GM19239 (cell line): ENCODE measurements at places on chromosomes 6 and 20.

- DNase-seq = no peak
Observed at GRCh38 chr6:111591370-111591900, 14.2 kb downstream of the TRAF3IP2 start.

- no peak for DNase-seq
Observed at GRCh38 chr6:30612687-30613248, 4.3 kb downstream of the PPP1R10 start.

DNA sequence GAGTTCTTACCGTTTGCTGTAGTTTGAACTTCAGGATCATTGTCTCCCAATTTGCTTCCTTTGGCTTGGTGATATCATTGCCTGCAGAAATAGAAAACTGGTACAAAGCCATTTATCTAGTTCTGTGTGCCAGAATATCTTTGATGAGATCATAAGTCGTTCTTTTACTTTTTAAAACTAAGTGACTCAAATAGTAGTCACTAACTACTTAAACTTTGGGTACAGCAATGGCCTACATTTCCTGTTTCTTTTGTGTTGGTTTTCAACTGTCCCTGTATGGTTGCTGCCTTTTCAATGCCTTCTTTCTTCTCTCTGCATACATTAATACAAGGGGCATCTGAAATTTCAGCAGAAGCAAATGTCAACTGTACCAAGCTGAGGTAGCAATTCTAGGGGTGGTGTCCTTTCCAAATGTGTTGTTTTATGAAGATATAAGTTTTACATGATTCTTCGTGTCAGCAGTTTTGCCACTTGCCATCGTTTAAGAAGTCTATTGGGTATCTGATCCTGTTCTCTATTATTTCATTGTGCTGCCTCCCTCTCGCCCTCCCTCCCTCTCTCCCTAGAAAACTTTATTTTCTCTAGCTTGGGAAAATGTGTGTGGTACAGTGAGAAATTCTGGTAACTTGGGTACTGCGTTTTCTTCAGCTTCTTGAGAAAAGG is 238.5 kb downstream of the FARS2 start:
- DNase-seq = no peak

DNA sequence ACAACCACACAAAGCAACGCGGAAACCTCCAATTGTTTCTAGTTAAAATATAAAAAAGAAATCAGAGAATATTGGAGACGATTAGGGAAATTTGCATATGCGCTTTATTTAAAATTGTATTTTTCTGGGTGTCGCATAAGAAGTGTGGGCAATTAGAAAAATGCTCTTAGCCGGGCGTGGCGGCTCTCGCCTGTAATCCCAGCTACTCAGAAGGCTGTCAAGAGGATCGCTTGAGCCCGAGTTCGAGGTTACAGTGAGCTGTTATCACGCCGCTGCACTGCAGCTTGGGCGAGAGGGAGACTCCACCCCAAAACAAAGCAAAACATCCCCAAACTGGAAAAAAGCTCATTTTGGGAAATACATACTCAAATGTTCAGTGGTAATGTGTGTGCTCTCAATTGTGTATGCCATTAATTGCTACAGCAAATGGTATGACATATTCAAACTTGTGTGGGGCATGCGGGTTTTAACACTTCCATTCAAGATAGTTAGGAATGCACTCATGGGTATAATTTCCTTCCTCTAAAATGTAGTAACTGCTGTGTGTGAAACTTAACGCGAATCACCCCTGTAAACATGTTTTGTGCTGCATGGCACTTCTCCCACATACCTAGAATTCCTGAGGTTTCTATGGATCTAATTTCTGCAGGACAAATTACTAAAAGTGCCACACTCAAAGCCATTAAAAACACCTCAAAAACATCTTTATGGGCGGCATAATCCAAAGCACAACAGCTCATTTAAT is 54.7 kb upstream of the HFE start:
- no peak for DNase-seq

DNA sequence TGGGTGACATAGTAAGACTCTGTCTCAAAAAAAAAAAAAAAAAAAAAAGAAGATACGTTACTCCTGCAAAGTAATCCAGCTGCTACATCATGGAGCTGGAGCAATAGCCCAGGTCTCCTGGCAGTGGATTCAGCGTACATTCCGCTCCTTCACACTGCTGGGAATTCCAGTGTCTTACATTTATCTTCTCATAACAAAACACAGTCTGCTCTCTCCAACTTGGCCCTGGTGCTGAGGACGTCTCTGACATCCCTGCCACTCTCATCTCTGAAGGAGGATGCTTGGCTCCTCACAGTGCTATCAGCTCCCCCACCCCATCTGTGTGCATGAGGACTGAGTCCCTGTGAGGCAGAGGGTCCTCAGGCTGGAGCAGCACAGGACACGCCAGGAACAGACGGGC is 529.8 kb downstream of the CD83 start:
- DNase-seq = no peak

DNA sequence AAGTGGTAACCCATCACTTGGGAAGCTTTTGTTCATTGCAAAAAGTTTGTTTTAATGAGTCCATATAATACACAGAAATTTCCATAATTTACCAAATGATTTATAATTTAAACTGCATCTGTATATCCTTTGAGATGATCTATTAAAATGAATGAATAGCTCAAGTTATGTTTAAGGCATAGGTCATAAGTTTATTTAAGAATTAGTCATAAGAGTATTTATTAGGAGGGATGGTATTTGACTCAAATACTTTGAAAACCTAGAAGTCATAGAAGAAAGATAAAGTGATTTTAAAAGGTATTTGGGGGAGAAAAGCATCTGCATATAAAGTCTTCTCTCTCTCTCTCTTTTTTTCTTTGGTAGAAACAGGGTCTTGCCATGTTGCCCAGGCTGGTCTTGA is 388.5 kb downstream of the CDKAL1 start:
- DNase-seq = no peak

GRCh38 chr6:22892452-22892851 is 323.1 kb downstream of the HDGFL1 start:
- no peak for DNase-seq

GRCh38 chr6:141561154-141561553 is 571.6 kb upstream of the GJE1 start:
- DNase-seq = no peak

GRCh38 chr6:16148498-16148897 is 19.6 kb downstream of the MYLIP start:
- DNase-seq = no peak

GRCh38 chr20:1165941-1166340 is 18.8 kb downstream of the TMEM74B start:
- no peak for DNase-seq

DNA sequence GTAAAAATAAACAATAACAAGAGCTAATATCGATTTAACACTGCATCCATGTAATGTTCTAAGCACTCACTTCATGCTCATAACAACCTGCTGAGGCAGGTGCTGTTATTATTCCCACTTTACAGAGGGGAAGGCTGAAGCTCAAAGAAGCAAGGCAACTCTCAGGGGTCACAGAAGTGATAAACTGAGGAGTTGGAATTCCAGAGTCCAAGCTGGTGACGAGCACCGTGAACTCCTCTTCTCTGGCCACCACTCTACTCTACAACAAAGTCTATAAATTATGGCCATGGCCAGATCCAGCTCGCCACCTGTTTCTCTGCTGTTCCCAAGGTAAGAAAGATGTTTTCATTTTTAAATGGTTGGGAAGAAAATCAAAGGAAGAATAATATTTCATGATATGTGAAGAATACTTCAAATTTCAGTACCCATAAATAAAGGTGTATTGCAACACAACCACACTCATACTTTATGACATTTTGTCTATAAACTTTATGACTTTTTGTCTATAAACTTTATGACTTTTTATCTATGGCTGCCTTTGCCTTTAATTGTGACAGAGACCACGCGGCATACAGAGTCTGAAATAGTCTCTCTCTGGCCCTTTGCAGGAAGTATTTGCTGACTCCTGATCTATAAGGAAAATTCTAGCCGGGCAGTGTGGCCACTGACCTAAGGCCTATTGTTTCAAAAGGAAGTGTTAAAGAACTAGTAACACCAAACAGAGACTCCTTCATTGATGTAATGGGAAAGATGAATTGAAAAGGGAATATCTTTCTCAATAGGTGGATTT is 113.2 kb upstream of the KCNG1 start:
- DNase-seq = no peak

GRCh38 chr20:43022568-43022967 is 167.1 kb downstream of the PTPRT start:
- DNase-seq = no peak

- peak; percentile 14 for DNase-seq
Observed at GRCh38 chr20:13458860-13459451, 179.8 kb downstream of the TASP1 start.

DNA sequence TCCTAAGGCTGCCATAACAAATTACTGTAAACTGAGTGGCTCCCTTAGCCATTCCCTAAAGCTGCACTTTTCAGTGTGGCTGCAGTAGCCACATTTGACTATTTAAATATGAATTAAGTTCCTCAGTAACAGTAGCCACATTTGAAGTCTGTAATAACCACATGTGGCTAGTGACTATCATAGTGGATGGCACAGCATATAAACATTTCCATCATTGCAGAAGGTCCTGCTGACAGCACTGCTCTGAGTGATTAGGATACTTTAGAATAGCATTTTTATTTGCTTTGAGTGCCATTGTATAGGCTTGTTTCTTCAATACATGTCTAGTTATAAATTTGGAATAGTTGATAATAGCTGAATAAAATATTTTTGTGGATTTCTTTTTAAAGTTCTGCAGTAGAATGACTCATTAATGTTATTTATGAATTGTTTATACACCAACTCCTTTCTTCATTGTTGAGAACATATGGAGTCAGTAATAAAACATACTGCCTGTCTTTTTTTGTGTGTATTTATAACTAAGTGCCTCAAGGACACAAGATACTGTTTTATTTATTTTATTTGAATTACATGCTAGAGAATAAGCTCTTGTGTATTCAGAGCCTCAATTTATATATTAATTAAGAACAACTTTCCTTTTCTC is 217.2 kb downstream of the CDKAL1 start:
- DNase-seq = no peak

DNA sequence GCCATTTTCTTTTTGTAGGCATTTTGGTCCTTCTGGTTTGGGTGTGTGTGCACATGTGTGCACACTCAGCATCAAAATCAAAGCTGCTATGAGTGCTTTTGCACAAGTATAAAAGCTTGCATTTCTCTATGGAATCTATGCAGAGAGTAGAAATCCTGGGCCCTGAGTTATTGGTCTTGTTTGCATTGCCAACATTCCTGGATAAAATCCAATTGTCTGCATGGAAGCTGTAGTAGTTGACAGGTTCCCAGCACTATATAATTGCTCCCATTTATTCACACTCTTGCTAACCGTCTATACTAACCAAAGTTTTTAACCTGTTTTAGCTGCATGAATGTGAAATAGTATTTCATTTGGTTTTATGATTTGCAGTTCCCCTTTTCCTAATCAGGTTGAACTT is 277.0 kb downstream of the FOXA2 start:
- no peak for DNase-seq

DNA sequence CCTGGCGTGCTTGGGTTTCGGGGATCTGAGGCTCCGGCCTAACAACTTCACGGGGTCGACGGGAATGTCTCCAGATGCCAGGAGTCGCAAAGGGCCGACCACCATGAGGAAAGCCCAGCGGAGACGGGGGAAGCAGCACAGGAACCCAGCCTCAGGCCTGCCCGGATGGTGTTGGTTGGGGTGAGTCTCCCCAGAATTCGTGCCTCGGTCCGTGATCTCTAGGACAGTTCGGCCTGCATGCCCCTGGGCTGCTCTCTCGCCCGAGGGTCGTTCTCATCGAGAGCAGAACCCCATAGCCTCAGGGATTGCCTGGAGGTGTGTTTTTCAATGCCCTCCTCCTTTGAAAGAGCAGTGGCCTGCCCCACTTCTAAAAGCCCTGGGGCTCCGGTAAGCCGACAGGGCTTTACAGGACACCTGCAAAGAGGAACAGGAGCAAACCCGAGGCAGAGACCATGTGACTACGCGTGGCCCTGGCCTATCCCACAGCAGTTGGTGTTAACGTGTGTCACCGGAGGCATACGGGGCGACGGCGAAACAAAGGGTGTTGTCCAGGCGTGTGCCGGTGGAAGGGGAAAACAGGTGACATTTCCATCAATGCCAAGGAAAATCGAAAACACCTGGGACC is 973.1 kb upstream of the DEFB115 start:
- no peak for DNase-seq

GRCh38 chr6:10852361-10852960 is 14.1 kb upstream of the MAK start:
- DNase-seq = no peak

DNA sequence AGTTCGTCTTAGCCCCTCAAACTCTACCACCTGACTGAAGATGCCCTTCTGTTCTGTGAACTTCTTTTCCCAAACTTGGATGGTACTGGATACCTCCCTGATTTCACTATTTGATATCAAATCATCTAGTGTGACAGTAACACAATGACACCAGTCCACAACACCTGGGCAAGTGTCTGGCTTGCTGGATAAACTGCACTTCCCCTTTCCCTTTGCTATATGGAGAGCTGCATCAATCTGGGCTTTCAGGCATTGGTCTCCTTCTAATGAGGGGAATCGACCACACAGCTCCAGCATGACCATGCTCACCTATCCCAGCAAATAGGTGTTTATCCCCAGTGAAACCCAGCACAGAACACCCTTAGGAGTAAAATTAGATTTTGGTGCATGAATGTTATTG is 3.1 kb downstream of the F13A1 start:
- no peak for DNase-seq

GRCh38 chr20:23197836-23198235 is 111.7 kb upstream of the CD93 start:
- DNase-seq = no peak
